ENCODE measurements at places on chromosomes 2 and 18.
A peak's percentile ranks its signal among the peaks of the same experiment; 100 is the strongest.

- no peak for DNase-seq
These were observed 533 bp downstream of the DHX57 start for GRCh38 chr2:38875227-38875575.

- DNase-seq = no peak
These were observed 102.8 kb downstream of the RBMS1 start for GRCh38 chr2:160390544-160391455.

DNA sequence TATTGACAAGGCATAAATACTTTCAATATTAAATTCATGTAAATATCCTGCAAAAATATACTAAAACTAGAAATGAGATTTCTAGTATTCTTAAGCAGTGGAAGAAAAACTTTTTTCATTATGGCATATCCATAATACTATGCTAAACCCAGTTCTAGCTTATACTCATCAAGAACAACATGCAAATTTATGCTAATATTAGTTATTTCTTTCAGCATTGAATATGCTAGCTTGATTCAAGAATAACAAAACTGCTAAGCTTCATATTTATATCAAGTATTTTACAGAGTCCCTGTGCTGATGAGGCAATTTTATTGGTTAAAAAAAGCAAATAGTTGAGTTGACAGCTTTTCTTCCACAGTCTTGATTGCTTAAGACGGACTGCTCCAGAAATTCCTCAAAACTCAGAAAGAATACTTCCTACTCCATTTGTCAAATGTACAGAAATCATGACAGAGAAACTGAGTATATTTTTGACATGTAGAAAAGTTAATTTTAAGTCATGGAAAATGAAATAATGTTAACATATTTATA lies 105.0 kb downstream of the PIGN start:
- no peak for DNase-seq

- DNase-seq = no peak
These were observed 218.2 kb downstream of the RBM43 start for GRCh38 chr2:151043484-151043883.

- DNase-seq = no peak
These were observed 165.8 kb downstream of the UBE2E3 start for GRCh38 chr2:181146171-181146570.

GRCh38 chr2:219769090-219769910 lies 141.9 kb downstream of the SLC4A3 start:
- no peak for DNase-seq

DNA sequence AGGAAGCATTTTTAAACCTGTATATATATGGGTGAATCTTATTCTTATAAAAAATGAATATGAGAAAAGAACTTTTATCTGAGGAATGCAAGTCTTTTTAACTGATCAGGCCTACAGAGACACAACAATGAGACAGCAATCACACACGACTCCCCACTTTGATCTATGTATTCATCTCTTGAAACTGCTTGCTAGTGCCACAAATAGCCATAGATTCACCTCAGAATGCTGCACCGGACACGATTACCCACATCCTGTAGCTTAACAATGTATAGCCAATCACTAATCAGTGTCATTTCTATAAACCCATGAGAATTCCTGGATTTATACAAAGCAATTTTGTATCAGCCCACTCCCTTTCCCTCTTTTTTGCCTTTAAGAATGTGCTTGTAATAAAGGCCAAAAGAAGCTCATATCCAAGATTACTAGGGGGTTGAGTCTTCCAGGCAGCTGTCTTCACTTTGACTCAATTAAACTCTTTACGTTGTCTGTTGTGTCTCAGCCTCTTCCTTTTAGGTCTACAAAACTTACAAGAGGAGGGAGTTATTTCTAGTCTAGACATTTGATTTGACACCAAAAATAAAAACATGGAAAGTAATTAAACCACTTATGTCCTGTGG lies 94.9 kb downstream of the MBD2 start:
- DNase-seq = no peak

DNA sequence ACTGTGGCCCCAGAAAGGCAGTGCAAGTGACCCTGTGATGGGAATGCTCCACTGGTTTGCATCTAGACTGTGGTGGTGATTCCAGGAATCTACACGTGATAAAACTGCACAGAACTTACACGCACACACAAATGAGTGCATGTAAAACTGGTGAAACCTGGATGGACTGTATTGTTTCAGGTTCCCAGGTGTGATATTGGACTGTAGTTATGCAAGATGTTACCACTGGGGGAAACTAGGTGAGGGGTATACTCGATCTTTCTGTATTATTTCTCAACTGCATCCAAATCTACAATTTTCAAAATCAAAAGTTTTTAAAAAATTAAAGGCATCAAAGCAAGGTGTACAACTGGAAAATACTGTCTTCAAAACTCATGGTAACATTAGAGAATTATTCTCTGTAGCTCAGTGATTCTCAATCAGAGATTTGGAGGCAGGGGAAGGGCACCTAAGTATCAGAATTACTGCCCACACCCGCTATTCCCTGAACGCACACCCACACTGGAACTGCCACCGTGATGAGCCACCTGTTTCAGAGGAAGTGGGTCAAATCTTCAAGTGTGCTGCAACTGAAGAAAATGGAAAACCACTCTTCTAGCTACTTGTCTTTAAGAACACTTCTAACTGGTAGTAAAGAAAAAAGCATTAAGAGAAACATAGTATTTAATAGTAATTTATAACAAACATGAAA lies 26.7 kb downstream of the PTPN2 start:
- DNase-seq = peak; percentile 89

GRCh38 chr2:221335219-221335752 lies 236.8 kb downstream of the EPHA4 start:
- no peak for DNase-seq

DNA sequence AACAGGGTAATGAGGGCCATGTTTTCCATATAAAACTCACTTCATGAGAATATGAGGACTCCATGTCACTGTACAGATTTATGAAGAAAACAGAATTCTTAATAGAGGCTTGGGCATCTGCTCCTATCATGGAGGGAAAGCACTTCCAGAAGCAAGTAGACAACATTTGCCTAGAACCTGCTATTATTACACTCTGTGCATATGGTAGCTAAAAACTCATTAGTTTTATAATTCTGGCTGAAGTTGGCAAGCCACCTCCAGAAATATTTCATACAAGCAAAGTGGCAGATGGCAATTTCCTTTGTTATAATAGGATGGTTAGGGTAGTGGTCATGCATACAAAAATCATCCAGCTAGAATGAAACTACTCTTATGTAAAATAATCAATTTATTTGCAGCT lies 65.8 kb upstream of the TLK1 start:
- DNase-seq = no peak

DNA sequence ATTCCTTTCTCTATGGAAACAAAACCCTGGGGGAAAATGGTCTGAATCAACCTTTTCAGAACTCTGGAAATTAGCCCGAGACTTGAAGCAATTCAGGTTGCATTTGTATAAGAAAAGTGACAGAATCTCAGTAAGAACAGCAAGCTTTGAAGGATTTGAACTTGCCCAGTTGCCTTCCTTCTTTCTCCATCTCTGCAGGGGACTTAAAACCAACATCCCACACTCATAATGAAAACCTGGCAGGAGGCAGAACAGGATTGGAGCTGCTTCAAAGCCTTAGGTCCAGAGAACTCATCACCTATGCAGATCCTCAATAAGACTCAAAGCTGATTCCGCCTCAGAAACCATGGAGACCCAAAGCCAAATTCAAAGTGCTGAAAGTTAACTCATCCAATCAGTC lies 790.5 kb upstream of the ID2 start:
- DNase-seq = no peak

DNA sequence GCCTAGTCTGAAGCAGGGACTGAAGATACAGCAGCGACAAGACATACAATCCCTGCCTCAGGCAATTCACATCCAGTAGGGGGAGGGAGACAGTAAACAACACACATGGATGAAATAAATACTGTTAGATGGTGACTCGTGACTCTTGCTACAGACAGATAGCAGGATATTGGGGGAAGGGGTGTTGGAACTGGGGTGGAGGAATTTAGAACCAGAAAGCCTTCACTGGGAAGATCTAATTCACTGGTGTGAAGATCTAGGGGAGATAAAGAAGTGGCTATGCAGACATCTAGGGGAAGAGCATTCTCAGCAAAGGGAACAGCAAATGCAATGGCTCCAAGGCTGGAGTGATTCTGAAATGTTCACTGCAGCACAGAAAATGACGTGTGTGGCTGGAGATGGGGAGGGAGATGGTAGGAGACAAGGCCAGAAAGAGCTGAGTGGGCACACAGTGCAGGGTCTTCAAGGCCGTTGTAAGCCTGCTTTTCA lies 52.6 kb upstream of the TMEM163 start:
- no peak for DNase-seq

DNA sequence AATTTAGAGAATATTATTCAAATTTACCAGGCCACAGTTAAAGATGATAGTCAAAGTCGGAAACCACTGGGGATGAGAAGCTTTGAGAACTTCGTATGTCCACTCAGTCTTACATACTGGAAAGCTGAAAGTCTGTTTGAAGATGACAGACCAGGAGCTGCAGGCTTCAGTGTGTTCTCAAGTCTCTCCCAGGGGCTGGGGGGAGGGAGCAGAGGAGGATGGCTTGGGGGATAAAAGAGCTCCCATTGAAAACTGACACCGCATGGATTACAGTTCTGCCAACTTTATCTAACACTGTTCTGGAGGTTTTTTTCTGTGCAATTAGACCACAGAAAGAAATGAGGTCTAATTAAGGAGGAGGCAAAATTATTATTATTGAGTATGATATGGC lies 170.5 kb upstream of the ALKAL2 start:
- no peak for DNase-seq

GRCh38 chr18:10230072-10230471 lies 224.4 kb upstream of the APCDD1 start:
- peak; percentile 11 for DNase-seq

DNA sequence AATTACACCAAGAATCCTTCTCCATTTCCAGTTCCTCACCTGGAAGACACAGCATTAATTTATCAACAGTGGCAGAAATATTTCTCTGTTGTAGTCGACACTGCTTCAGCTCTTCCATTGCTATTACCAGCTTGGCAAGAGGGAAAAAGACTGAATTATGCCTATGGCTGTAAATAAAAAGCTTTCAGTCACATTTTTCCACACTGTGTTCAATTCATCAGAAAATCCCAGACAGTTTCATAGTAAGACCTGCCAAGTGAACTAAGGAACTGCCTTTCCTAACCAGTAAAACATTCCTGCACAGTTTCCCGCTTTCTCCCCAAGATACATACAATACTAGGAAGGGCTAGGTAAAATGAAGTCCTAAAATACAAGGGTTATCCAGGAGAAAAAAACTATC lies 94.7 kb downstream of the EXOC6B start:
- DNase-seq = no peak

DNA sequence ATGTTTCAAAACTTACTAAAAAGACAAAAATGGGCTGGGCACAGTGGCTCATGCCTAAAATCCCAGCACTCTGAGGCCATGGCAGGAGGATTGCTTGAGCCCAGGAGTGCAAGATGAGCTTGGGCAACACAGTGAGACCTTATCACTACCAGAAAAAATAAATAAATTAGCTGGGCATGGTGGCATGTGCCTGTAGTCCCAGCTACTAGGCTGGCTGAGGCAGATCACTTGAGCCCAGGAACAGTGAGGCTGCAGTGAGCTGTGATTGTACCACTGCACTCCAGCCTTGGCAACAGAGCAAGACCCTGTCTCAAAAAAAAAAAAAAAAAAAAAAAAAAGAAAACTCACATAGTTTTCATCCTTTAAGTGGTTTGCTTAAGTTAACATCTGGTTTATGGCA lies 6.4 kb downstream of the TSPYL6 start:
- no peak for DNase-seq

DNA sequence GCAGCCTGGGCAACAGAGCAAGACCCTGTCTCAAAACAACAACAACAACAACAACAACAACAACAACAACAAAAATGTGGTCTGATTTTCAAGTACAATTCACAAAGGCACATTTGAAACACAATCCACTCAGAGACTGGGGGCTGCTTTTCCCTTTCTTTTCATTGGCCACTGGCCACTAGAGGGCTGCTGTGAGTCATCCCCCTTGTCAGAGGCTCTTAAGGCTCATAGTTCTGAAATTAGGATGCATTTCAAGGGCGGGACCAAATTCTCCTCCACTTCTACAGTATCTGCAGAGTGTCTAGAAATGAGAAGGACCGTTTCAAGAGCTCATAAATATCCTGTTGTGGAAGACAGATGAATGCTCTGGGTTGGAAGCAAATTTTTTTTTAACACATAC lies 285.4 kb downstream of the NRXN1 start:
- DNase-seq = peak; percentile 11

DNA sequence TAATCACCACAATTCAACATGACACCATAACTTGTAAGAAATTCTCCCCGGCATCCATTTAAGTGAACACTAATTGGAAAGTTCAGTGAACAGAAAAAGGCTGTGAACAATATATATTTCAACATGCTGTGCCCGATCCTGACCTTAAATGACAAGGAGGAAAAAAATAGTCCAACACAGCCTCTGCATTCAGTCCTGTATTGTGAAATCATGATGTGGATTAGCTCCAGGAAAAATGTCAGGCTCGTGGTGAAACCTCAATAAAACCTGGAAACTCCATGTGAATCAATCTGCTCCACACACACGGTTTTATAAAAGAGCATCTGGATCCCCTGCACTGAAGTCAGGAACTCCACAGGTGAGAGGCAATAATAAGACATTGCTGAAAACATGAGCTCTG lies 145.4 kb upstream of the SPOPL start:
- DNase-seq = no peak

DNA sequence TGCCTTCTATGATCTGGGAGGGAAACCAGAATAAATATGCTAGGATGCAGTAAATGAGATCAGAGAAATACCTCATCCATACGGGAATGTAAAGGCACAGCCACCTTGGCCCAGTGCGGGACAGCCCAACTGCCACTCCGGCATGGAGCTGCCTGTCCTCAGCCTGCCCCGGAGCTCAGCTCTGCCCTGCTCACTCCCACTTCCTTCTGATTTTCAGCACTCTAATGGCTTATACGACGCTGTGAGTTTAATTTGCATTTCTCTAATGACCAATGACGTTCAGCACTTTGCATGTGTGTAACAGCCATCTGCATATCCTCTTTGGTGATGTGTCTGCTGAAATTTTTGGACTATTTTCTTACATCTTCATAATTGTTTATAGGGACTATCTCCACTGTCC lies 172.5 kb upstream of the RAB6C start:
- DNase-seq = no peak

DNA sequence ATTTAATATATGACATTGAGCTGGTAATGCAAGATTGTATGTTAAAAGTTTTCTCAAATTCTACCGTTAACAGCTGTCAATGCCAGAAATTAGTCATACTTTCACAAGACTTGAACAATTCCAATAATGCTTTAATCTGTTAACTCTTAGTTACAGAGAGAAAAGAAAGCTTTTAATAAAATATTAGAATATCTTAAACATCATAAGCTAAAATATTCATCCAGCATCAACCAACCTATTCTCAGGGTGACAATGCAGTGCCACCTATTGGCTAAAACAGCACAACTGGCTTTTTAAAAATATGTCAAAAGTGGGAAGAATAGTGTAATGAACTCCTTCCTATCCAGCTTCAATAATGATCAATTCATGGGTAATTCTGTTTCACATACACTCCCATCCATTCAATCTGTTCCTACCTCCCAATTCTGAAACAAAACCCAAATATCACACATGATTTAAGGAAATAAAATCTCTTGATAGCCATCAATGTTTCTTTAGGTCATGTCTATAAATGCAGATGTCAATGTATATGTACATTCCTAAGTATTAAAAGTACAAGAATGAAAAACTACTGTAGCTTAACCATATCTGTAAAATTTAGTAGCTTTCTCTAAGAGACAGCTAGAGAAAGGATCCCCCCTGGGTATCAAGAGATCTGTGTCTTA lies 79.8 kb upstream of the CCDC141 start:
- DNase-seq = peak; percentile 19

All from DND-41 (cell line).